ENCODE measurements at places on chromosomes 3 and 15.

DNA sequence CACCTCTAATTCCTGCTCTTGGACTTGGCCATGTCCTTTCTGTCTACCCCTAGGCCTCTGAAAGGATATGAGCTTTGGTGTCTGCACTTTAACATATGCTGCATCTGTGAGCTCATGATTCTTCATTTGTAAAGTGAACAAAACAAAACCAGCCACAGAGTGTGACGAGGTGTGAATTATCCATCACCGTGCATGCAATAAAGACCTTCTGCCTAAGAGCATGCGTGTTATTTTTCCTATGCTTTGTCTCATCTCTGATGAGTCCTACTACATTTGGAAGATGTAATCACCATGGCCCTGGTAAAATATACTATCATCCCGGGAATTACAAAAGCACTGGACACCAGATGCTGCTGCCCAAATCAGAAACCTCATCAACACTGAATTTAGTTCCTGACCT, 103.5 kb upstream of the KCNAB1 start:
- no peak for DNase-seq

- no peak for DNase-seq
Observed at GRCh38 chr3:24714436-24714835, 219.8 kb upstream of the THRB start.

- no peak for DNase-seq
Observed at GRCh38 chr15:47412802-47413201, 304.5 kb upstream of the SEMA6D start.

DNA sequence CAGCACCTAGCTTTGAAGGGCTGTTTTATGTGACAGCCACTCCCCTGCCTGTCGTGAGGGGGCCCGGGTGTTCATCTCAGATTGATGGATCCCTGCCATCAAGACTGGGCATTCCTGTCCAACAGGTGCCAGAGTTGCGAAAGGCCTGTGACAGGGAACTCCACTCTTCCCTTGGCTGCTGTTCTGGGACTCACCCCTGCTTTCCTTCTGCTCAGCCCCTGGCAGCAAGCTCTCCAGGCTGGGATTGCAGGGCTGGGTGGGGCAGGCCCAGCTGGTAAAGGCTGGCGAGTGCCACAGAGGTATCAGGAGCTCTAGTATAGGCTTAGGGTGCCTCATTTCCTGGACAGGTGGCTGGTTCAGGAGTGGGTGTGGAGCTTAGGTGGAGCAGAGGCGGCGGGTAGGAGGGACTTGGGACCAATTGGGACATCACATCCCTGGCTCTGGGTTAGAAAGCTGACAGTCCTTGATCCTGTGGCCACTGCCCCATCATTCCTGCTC, at the start of gene PLA2G4B:
Gene PLA2G4B (plus strand): TSS at position 448 of the 498 bp plus-strand sequence. CDS start 67 bp downstream, outside the sequence.
- DNase-seq = no peak

- no peak for DNase-seq
Observed at GRCh38 chr15:48865370-48866079, 12.4 kb upstream of the EID1 start.

DNA sequence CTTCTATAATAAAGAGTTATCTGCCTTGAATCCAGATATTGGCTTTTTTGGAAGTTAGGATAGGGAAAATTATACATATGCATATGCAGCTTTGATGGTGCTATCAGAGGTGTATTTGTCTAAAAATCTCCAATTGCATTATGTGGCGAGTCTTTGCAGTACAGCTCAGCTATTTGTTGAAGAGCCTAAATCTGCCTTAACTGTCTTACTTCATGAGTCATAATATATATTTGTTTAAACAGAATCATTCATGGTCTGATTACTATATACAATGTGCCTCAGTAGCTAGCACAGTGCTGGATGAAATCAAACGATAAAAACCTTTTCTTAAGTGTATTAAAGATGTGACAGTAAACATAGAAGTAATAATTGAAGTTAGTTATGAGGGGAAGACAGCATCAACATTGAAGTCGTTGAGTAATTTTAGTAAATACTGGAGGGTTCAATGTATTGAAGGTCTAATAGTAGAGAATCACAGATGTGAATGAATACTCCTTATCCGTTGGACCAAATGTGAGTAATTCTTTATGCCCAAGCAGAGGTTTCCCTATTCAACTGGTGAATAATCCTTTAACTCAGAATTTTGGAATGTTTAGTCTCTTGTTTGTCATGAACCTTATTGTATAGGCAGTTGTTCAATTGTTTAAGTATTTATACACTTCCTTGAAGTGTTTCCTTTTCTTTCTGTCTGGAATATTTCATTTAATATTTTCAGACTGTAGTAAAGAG, 74.8 kb upstream of the NAALADL2 start:
- no peak for DNase-seq

DNA sequence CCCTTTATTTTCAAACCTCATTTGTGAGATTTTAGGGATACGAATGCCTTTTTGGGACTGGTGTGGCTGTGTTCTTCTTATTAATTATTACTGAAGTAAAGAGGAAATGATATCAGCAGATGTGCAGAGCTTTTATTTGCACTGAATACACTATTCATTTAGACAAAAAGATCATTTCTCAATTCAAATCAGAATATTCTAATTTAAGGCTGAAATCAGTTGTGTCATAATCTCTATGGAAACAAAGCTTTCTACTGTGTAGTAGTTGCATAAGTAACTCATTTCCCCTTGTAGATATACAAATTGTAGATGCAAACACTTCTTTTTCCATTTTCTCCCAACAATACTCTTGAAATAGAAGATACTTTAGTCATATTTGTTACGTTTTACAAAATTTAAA, 56.0 kb downstream of the PDE8A start:
- DNase-seq = no peak

GRCh38 chr3:4581920-4582611, 88.9 kb downstream of the ITPR1 start:
- no peak for DNase-seq

DNA sequence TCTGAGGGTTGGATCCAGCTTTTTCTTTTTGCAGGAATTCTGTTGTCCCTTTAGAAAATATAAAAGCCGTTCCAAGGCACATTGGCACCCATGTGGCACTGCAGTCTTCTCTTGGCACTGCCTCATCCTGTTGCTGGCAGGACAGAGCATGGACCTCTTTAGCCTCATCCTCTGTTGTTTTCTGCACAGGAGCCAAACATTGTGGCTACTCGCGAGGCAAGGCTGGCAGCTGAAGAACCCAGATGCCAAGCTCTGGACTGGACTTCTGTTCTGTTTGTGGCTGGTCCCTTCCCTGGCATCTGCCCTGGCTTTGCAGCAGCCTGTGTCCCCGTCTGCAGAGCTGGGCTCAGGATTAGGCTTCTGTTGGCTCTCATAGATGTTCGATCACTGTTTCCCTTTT, 224.7 kb upstream of the TBC1D5 start:
- no peak for DNase-seq

- DNase-seq = no peak
Observed at GRCh38 chr3:158950178-158950901, 148.5 kb downstream of the MFSD1 start.

DNA sequence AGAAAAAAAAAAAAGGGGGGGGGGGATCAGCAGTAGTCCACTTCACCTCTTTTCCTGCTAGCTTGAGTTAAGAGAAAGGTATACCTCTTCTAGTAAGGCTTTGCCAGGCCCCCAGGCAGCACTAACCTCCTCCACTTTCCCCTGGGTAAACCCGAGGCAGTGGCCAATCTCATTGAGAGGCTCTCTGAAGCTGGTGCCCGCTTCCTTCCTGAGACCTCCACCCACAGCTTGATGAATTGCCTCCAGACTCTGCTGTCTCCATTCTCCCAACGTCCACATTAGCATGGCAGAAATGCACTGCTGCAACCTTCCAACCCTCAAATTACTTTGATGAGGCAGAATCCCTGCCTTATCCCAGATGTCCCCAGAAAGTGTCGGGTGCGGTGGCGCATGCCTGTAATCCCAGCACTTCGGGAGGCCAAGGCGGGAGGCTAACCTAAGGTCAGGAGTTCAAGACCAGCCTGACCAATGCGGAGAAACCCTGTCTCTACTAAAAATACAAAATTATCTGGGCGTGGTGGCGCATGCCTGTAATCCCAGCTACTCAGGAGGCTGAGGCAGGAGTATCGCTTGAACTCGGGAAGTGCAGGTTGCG, 15.3 kb downstream of the RLBP1 start:
- no peak for DNase-seq

DNA sequence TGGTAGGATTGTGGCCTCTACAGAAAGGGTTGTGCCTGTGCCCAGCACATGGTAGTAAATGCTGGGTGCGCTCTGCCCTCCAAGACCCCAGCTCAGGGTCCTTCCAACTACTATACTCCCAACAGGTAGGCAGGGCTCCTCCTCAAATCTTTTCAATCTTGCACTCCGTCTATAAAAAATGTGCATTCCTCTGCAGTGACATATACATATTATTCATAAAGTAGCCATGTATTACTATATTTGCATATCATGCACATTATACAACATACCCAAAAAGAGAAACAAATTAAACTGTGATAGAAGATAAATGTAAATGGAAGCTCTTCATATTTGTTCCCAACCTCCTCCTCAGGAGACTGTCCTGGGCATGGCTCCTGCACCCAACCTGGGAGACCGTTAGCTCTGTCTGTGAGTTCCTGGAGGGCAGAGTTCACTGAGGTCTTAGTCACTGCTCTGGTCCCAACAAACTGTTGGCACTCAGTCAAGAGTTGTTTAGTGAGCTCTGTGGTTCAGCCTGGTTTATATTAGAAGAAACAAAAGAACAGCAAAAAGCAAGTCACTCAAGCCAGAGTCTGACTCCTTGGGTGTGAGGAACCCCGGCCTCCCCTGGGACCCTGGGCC, 47.7 kb upstream of the GRIP2 start:
- no peak for DNase-seq

DNA sequence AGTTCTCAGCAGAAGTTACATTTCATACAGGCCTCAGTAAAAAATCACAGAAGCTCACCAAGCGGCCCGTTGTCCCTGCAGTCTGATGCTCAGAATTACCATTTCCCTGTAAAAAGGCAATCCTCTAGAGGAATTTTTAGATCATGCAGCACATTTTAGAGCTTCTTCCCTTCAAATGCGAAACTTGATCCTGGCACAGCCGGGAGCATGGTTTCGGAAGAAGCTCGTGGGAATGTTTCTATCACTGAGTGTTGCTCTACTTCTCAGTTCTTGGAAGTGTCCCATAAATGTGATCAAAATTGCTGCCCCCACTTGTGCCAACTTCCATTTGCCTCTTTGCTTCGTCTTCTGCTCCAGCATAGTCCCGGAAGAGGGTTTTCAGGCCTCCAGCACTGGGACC, 3.8 kb upstream of the H1-8 start:
- no peak for DNase-seq

DNA sequence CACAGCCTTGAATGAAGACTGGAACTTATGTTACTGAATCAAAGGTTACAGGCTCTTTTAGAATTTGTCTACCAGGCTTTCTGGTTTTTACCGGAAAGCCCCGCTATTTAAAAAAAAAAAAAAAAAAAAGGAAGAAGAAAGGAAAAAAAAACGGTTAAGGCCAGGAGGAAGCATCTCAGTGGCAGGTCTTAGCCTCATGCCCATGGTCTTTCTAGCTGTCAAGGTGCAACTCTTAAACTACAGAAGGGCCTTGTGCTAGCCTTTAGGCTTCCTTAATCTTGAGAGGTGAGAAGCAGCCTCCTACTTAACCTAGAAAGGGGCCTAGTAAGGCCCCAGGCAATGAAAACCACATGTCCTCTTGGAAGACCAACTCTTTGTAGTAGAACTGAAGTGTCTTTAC, 77.5 kb downstream of the TBC1D5 start:
- no peak for DNase-seq

- DNase-seq = no peak
Observed at GRCh38 chr3:189502256-189502655, 128.9 kb upstream of the TP63 start.

- DNase-seq = no peak
Observed at GRCh38 chr3:194154346-194154745, 18.4 kb downstream of the HES1 start.

DNA sequence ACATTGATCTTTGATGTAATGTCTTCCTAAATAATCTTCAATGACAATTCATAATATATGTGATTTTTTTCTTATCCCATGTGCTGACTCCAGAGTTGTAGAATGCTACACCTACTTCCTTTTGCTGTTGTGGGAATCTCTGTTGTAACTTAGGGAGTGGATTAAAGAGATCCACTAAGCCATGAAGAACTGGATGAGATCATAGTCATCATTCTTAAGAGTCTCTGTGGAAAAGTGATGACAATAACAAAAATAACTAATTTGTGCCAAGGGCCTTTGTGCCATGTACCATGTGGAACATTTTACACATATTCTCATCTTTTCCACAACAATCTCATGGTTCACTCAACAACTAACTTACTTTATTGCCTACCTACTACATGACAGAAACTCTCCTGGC, 162.9 kb upstream of the PDZRN3 start:
- DNase-seq = no peak

DNA sequence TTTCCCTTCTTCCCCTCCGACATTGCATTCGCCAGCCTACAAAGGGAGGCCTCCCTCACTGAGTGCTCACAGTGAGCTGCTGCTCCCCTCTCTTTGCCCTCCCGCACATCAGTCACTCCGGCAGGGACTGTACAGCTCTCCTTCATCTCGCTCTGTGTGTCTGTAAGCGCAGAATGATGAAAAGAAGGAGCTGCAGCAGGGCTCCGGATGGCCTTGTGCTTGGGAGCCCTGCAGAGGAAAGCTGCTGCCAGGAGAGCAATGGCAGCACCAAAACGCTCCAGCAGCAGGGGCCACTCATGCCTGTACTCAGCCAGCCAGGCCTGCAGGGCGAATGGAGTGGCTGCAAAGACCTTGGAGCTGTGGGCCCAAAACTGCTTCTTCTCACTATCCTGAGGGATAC, 107.0 kb upstream of the NSMCE3 start:
- DNase-seq = no peak

DNA sequence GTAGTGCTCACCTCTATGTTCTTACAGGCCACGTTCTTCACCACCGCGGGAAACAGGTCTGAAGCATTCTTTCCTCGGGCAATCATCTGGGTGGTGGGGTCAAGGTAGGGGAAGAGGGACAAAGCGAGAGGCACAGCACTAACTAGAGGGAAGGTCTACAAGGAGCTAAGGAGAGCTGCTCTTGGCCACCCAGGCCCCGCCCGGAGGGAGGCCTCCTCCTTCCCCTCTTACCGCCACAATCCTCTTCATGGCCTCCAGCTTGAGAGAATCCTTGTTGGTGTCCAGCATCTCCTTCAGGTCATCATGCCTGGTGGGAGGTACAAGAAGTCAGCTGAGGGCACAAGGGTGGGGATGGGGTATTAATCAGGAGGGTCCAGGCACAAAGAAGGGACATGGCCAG, 20.5 kb downstream of the AP3B2 start:
- DNase-seq = no peak

DNA sequence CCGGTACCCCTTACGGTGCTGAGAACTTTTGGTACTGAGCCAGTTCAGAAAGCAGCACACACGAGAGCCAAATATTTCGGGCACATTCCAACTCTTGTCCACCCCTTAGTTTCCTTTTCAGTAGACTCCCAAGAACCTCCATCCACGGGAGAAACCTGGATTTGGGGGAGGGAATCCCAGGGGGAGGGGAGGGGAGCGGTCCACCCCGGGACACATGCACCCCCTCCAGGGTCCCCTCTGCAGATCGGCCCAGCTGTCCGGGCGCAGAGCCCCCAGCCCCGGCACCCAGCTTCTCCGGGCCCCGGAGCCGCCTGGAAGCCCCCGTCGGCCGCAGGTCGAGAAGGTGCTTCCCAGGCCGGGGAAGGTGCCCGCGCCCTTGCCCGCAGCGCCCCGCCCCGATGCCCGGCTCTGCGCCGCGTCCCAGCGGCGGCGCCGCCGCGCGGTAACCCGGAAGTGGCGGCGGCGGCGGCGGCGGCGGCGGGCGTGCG, 455 bp upstream of the ABHD17C start:
- no peak for DNase-seq

- no peak for DNase-seq
Observed at GRCh38 chr3:48820612-48821324, 26.9 kb downstream of the PRKAR2A start.

- no peak for DNase-seq
Observed at GRCh38 chr3:50204804-50205412, at the start of gene SLC38A3. SLC38A3 (plus strand) TSS chr3:50205271; CDS start chr3:50214200, 8,929 bp downstream.

- DNase-seq = no peak
Observed at GRCh38 chr3:195019335-195019734, 251.6 kb downstream of the XXYLT1 start.
